ENCODE measurements at places on chromosomes 2 and 18. TPM values are rescaled to one million over a fixed set of nuclear protein-coding genes. Genes with fewer than 3 reads are reported as not detected.

- no peak for DNase-seq
Observed at GRCh38 chr18:63917817-63918216, 10.1 kb downstream of the SERPINB10 start.

- no peak for DNase-seq
Observed at GRCh38 chr2:25304321-25304720, 37.4 kb downstream of the DNMT3A start.

GRCh38 chr2:216601632-216602409, 31.4 kb upstream of the IGFBP2 start:
- DNase-seq, result peak; percentile 4

DNA sequence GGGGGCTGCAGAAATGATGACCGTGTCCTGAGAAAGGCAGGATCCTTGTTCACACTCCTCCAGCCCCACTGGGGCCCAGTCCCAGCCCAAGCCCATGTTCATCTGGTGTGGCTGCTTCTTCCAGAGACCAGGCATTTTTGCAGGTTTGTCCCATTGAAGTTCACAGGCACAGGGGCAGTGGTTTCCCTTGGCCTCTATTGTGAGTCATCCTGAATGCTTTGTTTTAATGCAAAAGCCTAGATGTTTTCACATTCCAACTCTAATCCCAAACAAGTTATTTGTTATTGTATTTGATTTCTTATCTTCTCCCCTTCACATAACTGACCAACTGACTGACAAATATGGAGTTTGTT, 426.4 kb upstream of the ID2 start:
- DNase-seq, result peak; percentile 39

The FN1 gene
- 18,025 TPM for total RNA-seq

Data from osteoblast (primary cell).